AG08395 (cell line): ENCODE measurements at places on chromosomes 2 and 18.

GRCh38 chr2:101823347-101823791, 125.9 kb downstream of the MAP4K4 start:
- DNase-seq = peak; percentile 44

DNA sequence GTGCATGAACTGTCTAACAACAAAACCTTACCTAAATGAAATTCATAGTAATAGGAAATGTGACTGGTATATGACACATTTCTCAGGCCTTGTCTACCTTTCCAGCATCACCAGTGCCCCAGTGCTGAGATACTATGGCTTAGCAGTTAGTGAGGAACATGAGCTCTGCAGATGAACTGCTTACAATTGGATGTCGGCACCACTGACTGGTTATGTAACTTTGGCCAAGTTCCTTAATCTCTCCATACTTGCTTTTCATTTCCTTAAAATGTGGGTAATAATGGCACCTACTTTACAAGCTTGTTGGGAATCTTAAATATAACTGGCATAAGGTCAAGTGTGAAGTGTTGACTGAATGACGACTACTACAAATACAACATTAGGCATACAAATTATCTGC, 136.3 kb downstream of the OLA1 start:
- DNase-seq = no peak

GRCh38 chr2:3242747-3243369, 134.8 kb downstream of the EIPR1 start:
- DNase-seq = peak; percentile 34

- no peak for DNase-seq
These were observed 184.5 kb downstream of the TCF4 start for GRCh38 chr18:55403421-55403949.

DNA sequence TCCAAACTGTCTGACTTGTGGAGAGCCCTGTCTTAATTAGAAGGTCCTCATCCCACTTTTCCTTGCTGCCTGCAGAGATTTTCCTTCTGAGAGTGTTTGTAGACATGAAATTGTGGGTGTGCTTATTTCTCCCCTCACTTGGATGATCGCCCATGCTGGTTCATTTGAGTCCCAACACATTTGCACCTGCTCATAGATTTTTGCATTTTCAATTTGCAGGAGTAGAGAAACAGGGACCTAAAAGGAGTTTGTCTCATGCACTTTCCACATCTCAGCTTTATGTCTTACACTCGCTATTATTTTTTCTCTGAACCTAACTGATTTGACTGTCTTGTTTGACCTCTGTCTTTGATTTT, 33.2 kb upstream of the FHL2 start:
- DNase-seq = no peak

DNA sequence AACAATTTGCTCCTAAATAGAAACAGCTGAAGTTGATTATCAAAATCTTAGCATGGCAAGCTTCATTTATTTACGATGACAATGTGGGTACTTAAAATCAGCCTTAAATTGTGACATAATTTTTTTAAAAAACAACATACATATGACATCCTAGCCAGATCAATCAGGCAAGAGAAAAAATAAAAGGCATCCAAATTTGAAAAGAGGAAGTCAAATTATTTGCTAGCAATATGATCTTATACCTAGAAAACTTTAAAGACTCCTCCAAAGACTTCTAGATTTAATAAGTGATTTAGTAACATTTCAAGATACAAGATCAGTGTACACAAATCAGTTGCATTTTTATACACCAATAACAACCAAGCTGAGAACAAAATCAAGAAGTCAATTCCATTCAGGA, 14.3 kb upstream of the PPP3R1 start:
- no peak for DNase-seq

DNA sequence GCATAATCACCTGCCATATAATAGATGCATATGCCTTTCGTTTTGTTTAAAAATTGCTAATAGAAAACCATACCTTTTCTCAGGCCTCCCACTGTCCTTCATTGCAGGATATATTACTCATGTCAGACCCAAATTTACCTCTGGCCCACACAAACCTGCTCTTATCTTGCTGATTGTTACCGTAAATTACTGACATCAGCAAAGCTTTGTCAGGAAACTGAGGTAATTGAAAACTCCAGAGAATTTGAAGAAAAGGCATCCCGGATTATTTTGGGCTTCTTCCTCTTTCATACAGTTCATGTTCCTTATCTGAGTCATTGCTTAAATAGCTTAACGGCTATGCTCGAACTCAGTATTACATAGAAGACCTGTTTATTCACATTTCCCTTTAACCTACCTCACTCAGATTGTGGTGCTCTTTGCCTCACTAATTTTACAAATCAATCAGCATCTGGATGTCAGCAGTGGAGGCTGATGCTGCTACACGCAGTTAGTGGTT, 145.7 kb downstream of the ZEB2 start:
- DNase-seq = no peak

DNA sequence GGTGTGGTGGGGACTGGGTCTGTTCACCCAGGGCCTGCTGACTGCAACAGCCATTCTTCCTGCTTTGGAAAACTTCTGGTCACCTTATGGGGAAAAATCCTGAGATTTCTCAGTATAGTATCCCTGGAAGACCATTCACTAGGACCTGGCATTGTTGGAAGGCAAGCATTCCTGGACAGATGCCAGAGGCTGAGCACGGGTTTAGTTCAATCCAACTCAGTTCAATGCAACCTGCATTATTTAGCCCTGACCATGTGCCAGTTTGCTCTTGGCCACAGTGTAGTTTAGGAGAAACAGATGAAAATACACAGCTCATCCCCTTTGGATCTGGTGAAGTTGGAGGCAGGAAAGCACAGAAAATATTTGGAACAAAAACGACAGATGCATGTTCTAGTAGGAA, 95.9 kb downstream of the LPIN1 start:
- no peak for DNase-seq

GRCh38 chr18:21112140-21112473, 494 bp upstream of the ROCK1 start:
- DNase-seq = no peak

DNA sequence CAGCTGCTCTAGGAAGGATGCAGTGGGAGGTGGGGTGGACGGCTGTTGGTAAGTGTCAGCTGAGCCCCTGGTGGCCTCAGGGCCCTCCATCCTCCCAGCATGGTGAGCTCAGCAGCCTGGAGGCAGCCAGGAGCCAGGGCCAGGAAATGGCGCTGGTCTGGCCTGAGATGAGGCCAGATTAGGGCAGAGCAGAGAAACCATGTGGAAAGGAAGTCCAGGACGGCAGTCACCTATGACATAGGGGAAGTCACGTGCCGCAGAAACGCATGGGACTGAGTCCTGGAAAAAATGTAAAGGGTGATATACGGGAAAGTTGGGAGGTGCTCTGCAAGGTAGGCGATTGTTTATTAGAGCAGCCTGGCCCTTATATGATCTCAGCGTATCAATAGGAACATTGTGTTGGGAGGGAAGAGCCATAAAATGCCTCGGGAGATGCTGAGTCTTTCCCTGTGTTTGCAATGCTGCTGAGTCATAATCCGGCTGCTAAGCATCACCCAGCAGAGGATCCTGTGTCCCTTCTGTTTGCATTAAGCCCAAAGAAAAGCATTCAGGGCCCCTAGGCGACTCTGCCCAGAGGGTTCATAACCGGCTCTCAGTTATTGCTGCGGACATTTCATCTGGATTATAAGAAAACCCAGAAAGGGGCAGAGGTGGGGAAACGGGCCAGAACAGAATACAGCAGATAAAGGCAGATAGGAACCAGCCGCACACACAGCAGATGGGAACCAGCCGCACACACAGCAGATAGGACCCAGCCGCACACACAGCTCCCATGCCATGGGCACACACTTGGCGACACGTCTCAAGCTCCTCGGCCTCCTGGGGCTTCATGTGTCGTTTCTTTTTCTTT, 30.3 kb upstream of the B3GNT7 start:
- peak; percentile 90 for DNase-seq

DNA sequence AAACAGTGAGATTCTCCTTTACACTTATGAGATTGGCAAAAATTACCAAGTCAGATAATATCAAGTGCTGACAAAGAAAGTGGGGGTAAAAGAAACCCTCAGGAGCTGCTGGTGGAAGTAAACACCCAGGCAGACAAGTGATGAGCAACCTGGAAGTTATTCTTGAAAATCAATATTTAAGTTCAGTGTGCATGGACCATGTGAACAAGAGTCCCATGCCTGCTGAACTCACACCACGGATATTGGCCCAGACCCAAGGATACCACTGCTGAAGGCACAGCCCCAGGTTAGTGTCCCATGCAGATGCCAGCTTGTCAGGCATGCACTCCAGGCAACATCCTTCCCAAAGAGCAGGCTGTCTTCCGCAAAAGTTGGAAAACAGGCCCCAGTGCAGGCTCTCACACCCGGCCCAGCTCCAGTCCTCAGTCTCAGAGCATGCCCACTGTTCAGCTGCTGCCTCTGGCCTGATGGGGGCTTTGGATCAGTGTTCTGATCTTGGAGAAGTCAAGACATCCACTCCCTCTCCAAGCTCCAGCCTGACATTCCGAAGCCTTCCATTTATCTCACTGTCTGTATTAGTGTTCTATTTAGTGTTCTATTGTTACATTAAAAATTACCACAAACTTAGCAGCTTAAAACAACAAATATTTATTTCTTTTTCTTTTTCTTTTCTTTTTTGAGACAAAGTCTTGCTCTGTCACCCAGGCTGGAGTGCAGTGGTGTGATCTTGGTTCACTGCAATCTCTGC, 70.0 kb downstream of the HS1BP3 start:
- DNase-seq = no peak

DNA sequence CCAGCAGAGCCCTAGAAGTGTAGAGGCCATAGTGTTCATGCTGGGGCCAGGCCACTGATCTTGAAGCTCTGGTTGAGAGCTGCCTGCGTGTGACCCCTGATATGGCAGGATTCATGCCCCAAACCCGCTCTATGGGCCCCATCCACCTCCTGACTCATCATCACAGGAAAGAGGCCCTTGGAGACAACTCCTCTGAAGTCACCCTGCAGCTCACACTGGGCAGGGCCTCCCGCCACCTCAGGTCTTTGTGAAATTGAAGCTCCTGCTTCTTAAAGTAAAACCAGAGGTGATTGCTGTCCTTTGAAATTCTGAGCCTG, 12.0 kb upstream of the TUBB6 start:
- DNase-seq = no peak

DNA sequence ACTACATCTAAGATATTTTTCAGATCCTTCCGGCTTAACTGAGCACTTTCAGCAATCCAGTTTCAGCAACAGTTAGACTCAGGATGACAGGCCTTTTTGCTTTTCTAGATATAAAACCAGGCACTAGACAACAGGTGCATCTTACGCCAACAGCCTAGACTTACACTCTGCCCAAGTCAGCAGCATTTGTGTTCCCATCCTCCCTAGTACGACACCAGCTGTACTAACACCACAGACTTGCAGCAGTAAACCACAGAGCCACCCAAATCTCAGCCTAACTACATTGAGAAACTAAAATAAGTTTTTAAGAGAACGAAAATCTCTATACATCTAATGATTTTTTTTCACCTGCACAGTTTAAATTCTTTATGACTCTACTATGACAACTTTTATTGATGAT, 89.9 kb upstream of the DNMT3A start:
- DNase-seq = no peak

- DNase-seq = peak; percentile 61
These were observed 1.6 kb downstream of the ZNF516 start for GRCh38 chr18:76493213-76494161.

DNA sequence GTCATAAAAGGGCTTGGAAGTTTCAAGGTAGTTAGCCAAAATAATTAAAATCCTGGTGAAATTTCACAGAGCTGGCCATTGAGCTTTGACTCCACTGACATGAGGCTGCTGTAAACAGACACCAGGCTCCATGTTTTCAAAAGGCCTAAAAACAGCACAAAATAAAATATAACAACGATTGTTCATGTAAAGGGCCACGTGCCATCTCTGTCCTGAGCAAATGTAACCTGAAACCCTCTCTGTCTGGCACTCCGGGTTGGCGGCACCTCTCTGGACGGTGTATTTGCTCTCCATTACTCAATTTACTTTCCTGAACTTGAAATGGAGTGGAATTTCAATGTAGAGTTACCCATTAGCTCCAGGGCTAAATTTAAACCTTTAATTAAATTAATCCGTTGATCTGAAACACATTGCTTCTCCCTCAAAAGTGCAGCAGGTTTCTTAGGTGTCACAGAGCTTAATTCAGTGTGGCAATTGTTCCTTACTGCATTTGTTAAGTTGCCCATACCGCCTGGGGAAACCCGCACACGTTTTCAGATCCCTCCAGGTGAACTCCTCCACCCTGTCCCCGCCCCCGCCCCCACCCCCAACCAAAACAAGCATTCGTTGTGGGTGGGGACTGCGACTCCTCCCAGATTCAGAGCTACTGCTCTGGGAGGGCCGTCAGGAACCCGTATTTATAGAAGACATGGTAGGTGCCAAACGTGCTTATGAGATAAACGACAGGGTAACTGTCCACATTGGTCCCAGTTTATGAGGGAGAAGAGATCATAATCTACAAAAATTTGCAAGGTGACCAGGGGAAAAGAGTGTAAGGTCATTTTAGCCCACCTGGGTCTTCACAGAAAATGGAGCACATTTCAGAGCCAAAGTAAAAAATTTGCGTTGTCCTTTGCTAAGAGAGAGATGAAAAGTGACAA, 1.2 kb upstream of the CABLES1 start:
- DNase-seq = no peak

DNA sequence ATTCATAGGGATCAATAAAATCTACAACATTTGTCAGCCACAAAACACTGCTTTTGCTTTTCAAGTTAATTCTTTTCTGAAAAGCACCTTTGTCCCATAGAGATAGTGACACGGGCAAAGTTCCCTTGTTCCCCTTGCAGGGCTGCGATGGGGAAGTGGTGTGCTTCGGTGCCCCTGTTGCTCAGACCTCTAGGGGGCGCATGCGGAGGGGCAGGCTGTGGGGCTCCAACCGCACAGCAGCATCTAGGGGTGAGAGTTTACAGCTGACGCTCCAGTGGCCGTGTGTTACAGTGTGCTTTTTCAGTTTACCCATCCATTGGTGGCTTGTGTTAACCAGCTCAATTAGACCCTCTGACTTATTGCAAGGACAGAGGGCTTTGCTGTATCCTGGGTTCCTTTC, 1432.2 kb upstream of the ACVR2A start:
- DNase-seq = no peak

DNA sequence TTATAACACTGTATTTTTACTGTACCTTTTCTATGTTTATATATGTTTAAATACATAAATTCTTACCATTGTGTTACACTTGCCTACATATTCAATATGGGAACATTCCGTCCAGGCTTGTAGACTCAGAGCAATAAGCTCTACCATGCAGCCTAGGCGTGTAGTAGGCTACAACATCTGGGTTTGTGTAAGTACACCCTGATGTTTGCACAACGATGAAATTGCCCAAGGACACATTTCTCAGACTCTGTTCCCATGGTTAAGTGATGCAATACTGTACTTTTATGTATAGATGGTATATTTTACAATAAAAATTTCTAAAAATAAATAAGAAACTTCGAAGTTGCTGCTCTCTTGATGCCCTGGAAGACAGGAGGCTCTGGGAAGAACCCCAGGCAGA, 38.4 kb downstream of the YPEL5 start:
- DNase-seq = no peak

GRCh38 chr2:49940626-49941025, 786.3 kb upstream of the FSHR start:
- no peak for DNase-seq

GRCh38 chr2:205267323-205267722, 415.0 kb upstream of the NRP2 start:
- no peak for DNase-seq
